Fibroblast of pulmonary artery (primary cell): ENCODE measurements at places on chromosomes 3 and 15.

DNA sequence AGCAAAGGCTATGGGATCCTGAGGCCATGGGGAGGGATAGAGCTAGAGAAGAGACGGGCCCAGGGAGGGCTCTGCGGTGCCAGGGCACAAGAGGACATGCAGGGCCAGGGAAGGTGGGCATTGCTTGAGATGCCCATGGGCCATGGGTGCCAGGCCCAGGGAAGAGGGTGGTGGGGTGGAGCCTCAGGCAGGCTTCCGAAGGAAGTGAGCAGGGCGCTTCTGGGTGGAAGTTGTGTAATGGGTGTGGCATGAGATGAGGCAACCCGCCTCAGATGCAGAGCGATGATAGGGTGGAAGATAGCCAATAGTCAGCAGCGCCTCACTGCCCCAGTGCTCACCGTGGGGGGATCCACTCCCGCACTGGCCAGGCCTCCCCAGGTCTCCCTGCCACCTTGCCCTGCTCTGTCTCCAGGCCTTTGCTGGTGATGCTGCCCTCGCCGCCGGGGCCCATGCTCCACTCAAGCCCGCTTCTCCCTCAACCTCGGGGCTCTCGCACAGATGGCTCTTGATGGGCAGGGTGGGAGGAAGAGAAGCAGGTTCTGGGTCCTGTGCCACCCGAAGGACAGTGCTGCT, 51.4 kb downstream of the DNAJB8 start:
- DNase-seq: no peak

- DNase-seq: no peak
Measured at GRCh38 chr15:50487287-50487686, 59.2 kb downstream of the USP50 start.

- no peak for DNase-seq
Measured at GRCh38 chr3:56860939-56861338, 59.2 kb upstream of the ARHGEF3 start.

GRCh38 chr3:188108703-188109412, 45.1 kb upstream of the LPP start:
- no peak for DNase-seq

DNA sequence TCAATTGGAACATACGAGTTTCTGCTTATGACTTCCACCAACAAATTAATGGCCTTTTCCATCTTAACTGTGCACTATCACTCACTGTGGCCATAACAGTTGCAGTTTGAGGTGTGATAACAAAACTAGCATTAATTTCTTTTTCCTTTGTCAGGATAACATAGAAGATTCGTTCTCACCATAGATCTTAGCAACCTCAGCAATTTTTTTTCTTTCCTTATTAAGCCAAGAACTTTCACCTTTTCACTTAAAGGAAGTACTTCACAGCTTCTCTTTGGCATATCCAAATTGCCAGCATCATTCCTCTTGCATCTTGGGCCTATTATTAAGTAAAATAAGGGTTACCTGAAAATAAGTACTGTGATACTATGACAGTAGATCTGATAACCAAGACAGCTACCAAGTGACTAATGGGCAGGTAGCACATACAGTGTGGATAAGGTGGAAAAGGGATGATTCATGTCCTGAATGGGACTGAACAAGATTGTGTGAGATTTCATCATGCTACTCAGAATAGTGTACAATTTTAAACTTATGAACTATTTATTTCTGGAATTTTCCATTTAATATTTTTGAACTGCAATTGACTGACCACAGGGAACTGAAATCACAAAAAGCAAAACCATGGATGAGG, 46.6 kb downstream of the CEP70 start:
- DNase-seq: no peak

DNA sequence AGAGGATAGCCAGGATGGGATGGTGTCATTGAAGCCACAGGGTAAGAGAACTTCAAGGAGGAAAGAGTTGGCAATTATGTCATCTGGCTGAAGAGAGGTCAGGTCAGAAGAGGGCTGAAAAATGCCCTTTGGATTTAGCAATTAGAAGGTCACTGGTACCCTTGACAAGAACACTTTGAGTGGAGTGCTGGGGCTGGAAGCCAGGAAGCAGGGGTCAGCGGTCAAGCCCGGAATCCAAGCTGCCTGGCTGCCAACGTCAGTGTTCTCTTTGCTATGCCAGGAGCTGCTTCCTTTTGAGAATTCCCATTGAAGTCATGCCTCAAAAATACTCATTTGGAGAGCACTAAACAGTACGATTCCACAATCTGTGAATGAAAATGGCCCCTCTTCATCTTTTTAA, 386.5 kb downstream of the SHQ1 start:
- no peak for DNase-seq

- DNase-seq: no peak
Measured at GRCh38 chr3:103657756-103658155, 1222.9 kb downstream of the ZPLD1 start.

DNA sequence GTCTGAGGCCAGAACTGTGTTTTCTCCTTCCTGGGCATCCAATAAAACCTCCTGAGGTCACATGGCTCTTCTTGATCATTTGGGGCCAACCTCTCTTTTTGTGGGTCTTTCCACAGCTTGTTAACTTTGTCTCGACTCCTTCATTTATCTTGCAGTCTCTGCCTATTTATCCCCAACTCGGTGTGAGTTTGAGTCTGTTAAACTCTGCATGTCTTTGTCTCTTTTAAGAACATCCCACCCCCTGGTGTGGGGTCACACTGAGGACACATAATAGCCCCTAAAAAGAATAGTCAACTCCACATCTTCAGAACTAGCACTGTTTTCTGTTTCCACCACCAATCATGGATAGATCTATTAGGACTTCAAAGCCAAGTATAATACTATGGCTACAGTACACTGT, 187.2 kb downstream of the TLE3 start:
- DNase-seq: no peak
